ENCODE measurements at places on chromosomes 7 and 10.

DNA sequence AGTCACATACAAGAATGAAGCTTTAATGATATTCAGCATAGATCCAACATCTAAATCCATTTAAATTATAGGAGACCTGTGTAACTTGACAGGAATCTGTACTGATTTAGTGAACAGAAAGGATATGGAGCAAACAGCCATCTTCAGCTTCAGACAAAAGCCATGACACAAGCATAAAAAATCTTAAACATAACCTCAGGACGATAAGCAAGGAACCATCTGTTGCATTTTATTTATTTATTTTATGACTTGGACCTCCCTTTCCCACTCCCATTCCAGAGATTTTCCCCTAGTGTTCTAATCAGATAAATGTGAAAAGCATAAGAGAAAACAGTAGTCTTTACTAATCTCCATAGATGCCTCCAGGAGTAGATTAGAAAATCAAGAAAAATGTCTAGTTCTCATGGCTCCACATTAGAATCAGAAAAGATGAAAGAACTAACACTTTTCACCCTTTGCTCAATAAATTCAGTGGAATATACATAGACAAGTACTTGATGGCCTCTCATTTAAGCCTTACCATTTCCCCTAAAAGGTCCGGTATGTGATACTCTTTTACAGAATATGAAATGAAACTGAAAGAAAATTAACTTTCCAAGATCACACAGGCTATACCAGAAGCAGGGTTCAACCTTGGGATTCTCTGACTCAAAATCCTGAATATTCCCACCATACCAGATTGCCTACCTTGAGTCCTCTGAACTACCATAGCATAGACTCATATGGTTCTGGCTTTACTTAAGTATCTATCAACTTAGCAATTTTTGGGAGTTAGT is 15.2 kb downstream of the CACNA2D1 start:
- no peak for DNase-seq

GRCh38 chr7:78143661-78144060 is 345.1 kb downstream of the PHTF2 start:
- no peak for DNase-seq

GRCh38 chr10:70774810-70775678 is 10.1 kb downstream of the TBATA start:
- DNase-seq, result no peak

DNA sequence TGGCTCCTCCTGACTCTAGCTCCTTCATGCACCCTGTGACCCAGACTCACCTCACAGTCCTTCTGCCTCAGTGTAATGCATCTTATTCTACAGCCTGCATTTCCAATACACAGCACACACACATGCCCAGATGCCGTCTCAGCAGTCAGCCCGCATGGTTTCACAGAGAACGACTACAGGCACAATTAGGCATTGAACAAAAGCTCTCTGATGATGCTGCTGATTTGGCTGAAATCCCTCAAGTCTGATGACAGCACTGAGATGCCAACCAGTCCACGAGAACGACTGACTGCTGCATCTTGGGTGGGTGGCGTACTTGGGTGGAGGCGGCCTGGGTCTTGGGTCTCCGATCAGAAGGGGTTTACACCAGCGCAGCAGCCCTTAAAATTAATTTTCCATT is 200.4 kb downstream of the TAX1BP1 start:
- no peak for DNase-seq

GRCh38 chr7:150451833-150452461 is 1.5 kb downstream of the GIMAP8 start:
- DNase-seq, result no peak

- no peak for DNase-seq
Observed at GRCh38 chr7:45975847-45976484, 54.9 kb upstream of the IGFBP3 start.

DNA sequence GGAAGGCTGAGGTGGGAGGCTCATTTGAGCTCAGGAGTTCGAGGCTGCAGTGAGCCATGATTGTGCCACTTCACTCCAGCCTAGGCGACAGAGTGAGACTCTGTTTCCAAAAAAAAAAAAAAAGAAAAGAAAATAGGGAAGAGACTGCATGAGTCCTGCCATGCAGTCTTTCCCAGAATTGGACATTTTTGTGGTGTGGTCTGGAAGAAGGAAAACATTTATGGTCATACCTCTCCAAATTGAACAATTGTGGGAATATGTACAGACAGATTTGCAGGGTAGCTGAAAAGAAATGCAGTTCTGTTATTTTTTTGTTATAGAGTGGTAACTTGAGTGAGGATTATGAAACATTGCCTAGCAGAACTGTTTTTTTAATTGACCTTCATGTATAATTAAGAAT is 198.1 kb downstream of the AUTS2 start:
- DNase-seq, result no peak

GRCh38 chr10:123068087-123068853 is 59.5 kb downstream of the ACADSB start:
- DNase-seq, result no peak

DNA sequence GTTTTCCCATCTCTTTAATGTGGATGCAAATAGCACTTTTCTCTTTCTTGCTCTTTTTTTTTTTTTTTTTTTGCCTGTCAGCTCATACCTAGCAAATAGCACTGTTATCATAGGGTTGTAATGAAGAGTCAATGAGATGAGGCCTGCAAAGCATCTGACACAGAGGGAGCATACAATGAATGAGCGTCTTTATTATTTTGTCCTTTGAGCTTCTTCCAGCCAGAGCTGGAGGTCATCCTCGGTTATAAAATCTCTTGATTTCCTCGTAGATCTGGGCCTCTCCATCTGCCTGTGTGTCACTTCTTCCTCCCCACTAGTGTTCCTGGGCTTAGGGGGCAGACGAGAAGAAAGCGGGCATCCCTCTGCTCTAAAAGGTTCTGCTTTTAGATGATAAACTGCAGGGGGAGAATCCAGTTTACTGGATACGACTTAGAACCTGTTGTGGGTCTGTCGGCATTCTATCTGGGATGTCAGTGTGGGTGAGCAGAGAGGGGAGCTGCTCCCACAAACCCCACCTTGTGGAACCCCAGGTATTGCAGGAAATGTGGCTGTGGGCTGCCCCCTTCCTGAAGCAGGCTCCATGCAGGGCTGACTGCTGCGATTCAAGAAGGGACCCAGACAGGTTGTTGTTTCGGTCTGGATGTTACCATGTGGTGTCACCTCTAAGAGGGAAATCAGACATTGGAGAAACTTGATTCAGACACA is 135.8 kb upstream of the GPR26 start:
- DNase-seq, result no peak

DNA sequence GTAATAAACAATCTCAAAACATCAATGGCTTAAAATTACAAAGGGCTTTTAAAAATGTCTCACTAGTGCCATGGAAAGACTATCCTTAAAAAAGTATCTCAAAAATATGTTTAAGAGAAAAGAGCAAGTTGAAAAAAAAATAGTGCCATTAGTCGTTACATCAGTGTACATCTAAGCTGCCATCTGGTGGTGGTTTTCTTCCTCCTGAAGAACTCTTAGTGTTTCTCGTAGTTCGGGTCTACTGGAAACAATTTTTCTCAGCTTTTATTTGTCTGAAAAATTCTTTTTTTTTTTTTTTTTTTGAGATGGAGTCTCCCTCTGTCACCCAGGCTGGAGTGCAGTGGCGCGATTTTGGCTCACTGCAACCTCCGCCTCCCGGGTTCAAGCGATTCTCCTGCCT is 5.9 kb upstream of the GARIN1A start:
- DNase-seq, result no peak

DNA sequence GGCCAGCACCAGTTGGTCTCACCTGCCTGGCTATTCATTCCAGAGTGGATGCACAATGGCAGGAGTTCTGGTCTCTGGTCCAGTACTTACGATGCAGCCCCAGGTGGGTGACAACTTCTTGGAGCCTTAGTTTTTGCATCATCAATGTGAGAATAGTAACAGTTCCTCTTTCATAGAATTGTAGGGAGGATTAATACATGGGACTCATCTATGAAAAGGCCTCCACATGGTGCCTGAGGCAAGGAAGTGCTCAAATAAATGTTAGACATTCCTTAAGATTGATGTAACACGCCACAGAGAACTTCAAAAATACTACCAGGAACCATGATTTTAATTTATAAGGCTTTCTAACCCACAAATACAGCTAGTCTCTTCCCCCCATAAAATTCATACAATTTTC is 120.1 kb upstream of the CHST15 start:
- no peak for DNase-seq

- no peak for DNase-seq
Observed at GRCh38 chr7:99386584-99387238, 12.2 kb downstream of the ARPC1B start.

- DNase-seq, result no peak
Observed at GRCh38 chr10:235915-236314, 100.7 kb downstream of the ZMYND11 start.

GRCh38 chr7:76234931-76235441 is 33.3 kb downstream of the SRRM3 start:
- DNase-seq, result no peak

GRCh38 chr10:34029455-34029854 is 695.0 kb upstream of the NRP1 start:
- DNase-seq, result no peak

- DNase-seq, result no peak
Observed at GRCh38 chr10:110502072-110502845, 4.6 kb downstream of the DUSP5 start.

DNA sequence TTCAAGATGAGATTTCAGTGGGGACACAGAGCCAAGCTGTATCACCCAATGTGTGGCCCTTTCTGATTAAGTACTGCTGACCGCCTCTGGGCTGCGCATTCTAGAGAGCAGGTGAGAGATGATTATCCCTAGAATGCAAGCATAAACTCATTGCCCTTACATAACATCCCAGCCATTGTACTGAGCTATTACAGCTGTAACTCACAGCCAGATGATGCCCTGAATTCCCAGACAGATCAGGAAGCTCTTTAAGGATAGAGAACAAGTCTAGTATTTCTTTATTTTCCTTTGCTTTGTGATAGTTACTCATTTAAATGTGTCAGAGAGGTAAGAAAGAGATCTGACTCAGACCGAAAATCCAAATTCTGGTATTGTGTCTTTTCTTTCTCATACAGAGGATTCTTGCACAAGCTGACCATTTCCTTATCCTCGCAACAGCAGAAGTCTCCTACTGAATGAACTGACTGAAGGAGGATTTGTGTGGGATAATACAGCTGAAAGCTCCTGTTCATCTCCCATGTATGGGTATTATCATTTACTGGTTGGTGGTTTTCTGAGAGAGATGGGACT is 58.4 kb downstream of the ZNF22 start:
- no peak for DNase-seq

GRCh38 chr10:26015092-26015491 is 81.1 kb downstream of the MYO3A start:
- DNase-seq, result no peak

DNA sequence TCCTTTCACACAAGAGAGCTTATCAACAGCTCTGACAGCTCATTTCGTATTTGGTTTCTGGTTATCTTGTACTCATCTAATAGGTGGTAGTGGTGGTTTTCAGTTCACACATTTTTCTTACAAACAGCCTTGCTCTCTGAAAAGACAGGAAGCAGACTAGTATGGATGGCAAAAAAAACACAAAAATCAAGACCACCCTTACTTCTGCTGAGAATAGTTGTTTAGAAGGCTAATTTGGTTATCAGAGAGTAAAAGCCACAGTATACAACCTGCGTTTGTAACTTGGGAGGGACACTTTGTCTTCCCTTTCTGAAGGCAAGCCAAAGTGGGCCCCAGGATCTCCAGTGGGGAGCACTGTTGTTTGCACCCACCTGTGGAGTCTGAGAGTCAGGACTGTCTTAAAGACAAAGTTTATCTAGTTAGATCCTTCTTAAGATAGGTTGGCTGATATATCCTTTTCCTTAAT is 68.0 kb downstream of the PIP4K2A start:
- DNase-seq, result no peak

DNA sequence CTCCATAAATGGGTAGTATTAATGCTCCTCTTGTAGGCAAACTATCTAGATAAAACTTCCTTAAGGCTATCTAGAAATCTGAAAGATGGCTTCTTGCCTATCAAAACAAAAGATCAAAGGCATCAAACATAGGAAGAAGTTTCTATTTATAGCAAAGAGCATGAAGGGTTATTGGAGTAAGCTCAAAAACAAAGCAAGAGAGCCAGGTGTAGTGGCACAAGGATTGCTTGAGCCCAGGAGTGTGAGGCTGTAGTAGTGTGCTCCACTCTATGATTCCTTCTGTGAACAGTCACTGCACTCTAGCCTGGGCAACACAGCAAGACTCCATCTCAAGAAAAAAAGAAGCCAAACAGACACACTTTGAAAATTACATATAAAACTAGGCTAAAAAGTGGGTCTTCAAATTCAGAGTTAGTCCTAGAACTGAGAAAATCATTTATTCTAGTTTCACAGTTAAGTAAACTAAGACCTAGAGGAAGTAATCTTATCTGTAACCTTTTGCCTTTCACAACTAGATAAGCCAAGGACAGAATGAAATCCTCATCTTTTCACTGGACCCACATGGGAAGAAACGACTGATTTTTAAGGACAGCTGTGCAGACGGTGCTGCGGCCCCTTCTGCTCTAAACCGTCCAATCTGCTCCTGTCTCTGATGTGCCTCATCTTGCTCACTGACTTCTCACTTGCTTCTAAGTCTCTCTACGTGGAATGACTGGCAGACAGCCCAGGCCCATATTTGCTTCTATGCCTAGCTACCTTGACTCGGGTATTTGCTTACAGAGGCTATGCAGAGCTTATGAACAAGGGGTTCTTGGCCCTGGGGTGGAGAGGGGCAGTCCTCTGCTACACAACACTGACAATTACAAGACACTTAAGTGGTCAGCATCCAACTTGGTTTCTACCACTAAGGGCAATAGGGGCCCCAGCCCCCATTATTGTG is 50.0 kb downstream of the ESYT2 start:
- DNase-seq, result no peak

DNA sequence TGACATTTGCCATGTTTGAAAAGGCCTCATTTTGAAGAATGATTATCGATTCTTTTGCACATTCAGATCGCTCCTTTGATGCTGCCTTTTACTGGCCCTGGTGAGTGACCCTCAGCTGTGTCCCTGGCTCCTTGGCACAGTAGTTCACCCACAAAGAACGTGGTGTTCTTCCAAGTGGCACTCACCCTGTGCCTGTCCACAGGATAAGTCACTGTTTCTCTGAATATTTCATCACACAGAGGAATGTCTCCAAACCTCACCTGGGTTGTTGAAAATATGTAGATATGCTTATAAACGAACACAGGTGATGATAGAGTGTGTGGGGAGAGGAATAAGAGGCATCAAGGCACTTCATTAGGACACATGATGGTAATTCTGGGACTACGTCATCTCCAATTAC is 810.7 kb downstream of the CCSER2 start:
- DNase-seq, result no peak

GRCh38 chr10:77641788-77642397 is 4.3 kb upstream of the KCNMA1 start:
- no peak for DNase-seq

- DNase-seq, result no peak
Observed at GRCh38 chr7:122597277-122597676, 101.6 kb downstream of the RNF133 start.

- DNase-seq, result no peak
Observed at GRCh38 chr7:151249732-151250072, 1.2 kb upstream of the SMARCD3 start.

DNA sequence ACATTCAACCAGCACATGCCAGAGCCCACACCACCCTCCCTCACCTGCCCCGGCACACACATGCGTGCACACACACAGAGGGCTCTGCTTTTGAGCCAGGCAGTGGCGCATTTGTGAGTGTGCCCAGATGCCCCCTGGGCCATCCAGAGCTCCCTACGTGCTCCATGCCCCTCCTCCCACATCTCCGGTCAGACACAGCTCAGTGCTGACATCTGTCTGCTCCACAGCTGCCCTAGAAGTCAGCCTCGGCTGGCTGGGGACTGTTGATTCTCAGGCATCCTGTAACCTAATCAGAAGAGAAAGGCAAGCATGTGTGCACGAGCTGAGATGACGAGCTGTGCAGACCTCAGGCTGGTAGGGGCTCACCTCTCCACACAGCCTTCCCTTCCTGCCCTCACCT is 135.1 kb downstream of the ZMIZ1 start:
- no peak for DNase-seq
